ENCODE measurements at places on chromosomes 3 and 15.

DNA sequence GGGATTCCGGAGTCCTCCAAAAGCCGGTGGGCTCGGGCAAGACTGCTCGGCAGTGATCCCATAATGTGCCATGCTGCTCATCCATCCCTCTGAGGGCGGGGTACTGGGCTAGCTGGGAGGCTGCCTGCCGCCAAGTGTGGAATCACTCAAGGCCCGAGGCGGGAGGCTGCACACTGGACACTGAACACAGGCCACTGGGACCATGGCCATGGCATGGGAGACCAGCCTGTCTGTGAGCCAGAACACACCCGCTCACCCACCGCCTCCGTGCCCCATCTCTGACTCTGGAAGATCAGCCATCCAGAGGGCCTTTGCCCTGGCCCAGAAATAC lies 1.4 kb downstream of the C3orf22 start:
- DNase-seq = no peak

GRCh38 chr15:98677345-98678059 lies 29.2 kb downstream of the IGF1R start:
- DNase-seq = no peak

GRCh38 chr15:56948000-56948763 lies 29.7 kb downstream of the TCF12 start:
- DNase-seq = no peak

DNA sequence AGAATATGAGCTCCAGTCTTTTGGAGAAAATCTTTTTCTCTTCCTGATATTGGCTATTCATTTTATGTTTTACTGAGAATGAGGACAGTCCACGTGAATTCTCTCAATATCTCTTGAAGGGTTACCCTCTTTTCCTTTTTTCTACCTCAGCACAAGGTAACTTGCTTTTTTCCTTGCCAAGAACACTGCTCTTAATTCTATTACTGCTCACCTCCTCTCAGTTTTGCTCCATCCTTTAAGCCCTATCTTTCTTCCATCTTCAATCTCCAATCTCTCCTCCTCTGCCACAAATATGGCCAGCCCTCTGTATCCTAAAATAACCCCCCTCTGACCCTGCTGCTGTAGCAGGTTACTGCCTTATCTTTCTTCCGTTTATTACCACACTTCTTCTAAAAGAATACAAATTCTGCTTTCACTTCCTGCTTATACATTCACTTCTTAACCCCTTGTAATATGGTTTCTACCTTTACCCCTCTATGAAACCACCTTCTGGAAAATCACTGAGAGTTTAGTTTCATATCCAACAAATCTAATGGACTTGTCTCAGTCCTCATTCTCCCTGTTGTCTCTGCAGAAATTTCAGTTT lies 89.0 kb downstream of the NFKBIZ start:
- DNase-seq = no peak

DNA sequence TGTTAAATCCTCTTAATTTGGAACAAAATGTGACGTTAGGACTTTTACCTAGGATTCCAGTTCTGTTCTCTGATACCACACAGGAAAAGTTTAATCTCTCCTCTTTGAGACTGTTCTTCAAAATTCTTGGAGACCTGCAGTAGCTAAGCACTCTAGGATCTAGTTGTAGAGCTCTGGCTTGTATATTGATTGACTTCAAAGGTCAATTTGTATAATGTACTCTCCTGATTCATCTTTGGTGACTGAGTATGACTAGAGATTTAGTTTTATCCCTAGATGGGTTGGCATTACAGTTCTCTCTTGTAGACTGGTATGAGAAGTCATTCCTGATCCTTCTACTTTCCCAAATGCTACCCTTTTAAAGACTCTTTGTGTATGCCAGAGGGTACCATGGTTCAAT lies 168.4 kb upstream of the TPRG1 start:
- no peak for DNase-seq

GRCh38 chr3:25830373-25831280 lies 40.7 kb downstream of the OXSM start:
- no peak for DNase-seq

GRCh38 chr15:90563463-90563862 lies 33.7 kb downstream of the CRTC3 start:
- DNase-seq = no peak

GRCh38 chr3:39935261-39935660 lies 125.9 kb downstream of the MYRIP start:
- no peak for DNase-seq

GRCh38 chr15:71691458-71692417 lies 118.6 kb upstream of the NR2E3 start:
- peak; percentile 87 for DNase-seq

- DNase-seq = peak; percentile 77
These were observed 19.6 kb upstream of the HCN4 start for GRCh38 chr15:73388256-73388781.

GRCh38 chr3:158506456-158506855 lies 64.5 kb upstream of the MLF1 start:
- DNase-seq = no peak

DNA sequence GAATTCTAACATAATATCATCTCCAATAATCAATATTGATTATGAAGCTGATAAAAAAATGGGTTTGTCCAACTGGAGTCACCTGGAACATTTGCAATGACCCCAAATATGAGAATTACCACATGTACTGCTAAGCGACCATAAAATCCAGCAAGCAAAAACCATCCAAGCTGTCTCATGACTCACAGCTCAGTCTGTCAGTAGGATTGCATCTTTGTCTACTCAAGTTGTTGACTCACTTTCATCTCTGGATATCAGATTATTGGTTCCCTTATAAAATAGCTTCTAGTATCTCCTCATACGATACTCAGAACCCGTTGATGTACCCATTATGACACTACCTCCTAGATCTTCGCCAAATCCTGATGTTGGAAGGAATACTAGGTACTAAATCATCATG lies 209.8 kb upstream of the ATP11B start:
- no peak for DNase-seq

DNA sequence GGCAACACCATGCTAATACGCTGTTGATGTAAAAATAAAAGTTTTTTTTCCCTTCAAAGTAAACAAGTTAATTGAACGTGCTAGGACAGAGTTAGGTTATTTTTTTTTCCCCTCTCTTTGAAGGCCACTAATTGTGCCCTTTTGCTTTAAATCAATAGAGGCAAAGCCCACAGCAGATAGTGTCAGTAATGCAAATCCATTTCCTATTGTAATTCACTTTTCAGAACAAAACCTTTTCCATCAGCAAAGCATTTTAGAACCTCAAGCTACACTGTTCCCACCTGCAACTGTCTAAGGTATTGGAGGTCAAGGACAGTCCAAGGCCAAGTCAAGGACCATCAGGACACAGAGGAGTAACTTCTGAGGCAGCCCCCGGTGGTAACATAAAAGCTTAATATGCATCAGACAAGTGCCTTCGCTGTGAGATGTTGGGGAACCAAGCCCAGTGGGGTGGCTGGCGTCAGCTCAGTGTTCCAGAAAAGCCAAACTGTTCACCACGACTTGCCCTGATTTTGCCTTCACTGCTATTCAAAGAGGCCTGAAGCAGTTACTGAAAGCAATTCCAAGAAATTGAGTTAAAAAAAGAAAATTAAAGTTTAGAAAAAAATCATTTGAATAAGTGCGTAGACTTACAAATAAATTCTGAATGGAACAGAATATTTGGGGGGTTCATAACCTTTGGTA lies 65.8 kb upstream of the ICE2 start:
- DNase-seq = no peak

GRCh38 chr3:189122526-189123205 lies 49.1 kb upstream of the TPRG1 start:
- DNase-seq = no peak

DNA sequence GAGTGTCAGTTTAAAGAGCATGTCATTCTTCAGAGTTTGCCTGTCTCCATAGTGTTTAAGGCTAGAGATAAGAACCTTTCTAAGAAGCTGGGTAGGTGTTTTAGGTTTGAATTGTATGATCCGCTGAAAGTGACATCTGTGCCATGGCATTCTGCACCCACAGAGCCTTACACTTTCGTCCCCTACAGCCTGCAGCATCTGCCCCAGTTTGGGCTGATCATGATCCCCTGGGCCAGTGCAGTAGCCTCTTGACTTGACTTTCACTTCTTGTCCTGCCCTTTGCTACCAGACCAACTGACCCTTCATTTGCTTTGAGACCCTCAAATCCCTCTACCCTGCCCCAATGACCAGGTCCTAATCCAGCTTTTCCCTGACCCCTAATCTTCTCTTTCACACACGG lies 81.6 kb downstream of the SOX14 start:
- no peak for DNase-seq

DNA sequence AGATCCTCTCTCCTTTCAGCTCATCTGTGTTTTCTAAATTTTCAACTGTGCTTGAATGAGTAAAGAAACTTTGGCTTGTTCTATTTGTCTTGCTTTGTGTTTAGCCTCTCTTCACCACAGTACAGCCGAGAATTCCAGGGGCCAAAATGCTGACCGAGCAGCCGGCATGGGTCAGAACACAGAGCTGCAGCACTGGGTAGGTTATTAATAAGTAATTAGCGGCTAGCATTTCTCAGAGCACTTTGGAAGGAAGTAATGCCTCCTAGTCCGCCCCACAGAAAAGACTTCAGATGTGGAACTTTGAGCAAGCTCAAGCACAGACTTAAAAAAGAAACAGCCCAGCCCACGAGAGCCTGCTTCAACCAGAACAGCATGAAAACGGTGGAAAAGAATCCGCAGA lies 343.9 kb downstream of the ARRDC4 start:
- DNase-seq = no peak

DNA sequence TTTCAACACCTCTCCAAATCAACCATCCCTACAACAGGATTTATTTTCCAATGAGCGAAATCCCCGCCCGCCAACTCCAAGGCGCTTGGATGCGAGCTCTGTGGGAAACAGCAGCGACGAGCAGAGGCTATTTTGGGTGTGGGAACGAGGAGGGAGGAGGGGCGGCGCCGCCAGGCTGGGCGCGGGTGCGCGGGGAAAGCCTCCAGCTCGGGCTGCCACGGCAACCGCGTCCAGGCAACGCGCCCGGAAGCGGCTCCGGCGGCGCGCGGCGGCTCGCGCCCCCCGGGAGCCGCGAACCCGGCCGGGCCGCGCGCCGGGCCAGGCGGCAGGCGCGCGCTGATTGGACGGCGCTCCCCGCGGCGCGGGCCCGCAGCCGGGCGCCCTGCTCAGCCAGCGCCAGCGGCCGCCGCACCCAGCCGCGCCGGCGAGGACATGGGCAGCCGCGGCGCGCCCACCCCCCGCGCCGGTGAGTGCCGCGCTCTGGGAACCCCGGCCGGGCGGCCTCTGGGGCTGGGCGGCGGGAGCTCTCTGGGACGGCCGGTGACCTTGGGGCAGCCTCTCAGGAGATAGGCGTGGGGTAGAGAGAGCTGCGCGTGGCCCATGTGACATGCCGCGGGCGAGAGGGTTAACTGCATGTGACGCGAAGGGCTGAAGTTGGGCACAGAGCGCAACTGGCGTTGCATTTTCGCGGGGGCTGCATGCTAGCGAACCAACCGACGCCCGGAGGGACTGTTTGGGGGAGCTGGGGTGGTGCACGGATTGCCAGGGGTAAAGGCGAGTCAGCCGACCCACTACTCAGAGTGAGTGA lies at the start of gene FAM81A:
TSS of gene FAM81A (plus strand) at position 370 of the 808 bp plus-strand sequence. CDS start 20,441 bp downstream, outside the sequence.
- DNase-seq = peak; percentile 79

DNA sequence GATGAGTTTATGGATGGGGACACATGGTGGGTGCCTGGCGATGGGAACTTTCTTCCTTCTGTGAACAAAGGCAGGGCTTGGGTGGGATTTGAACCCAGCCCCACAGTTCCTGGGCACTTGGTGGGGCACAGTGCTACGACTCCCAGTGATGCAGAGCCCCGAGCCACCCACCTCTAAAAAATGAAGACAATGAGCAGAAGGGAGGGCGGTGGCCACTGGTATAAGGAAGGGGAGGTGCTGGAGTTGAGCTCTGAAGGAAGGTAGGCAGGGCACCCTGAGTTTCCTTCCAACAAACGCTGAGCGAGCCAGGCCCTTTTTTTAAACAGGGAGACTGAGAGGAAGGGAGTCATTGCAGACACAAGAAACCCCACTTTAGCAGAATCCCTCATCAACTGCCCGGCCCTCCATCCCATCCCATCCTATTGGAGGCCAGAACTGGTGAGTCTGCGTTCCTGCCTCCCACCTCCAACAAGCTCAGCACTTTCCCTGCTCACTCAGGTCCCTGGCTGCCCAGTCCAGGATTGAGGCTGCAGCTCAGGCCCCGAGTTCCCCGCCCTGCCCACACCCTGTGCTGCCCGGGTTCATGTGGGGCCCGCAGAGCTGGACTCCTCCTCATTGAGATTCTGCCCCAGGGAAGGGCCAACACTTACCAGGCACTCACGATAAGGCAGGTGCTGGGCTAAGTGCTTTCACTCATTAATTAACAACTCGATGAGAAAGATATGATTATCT lies 57.3 kb downstream of the LINGO1 start:
- no peak for DNase-seq

DNA sequence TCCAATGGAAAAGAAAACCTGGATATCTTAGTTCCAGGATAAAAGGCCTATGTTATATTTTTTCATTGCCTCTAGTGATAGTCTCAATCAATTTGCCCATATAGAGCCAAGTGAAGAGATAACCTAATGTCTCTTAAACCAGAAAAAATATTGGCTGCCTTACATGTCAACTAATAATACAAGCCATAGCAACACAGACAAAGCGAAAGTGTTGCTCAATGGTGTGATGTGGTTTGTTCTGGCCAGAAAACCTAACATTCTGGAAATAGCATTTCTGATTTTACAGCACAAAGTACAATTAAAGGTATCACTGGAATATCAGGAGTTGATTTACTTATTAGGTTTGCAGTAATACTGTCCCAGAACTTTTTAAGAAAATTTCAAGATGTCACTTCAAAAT lies 101.5 kb downstream of the ATP8B4 start:
- no peak for DNase-seq

DNA sequence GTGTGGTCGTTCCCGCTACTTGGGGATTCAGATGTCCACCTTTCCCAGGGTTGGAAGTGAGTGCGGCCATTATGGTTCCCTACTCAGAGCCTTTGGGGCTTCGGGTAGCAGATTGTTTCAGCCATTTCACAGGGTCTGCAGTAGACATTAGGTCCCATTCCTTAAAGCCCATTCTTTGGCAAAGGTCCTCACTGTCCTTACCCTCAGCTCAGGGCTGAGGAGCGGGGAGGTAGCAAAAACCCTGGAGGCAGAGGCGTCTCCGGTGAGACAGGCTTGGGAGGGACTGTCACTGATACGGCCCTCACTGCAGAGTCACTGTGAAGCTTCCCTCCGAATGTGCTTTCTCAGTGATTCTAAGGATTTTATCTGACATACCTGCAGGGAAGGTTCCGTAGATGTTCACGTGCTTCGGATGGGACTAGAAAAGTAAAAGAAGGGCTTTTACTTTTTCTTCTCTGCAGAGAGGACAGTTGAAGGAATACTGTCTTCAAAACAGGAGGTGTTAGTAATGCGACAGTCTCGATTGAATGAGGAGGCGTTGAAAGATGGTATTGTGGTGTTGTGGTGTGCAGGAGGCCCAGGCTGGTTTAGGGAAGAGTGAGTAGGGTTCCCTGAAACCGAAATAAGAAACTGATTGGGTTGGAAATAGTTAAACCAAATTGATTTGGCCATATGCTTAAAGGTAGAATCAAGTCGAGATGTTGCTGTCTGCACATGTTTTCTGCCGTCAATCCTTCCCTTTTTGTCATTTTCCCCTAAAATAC lies 630 bp downstream of the ATP6V1A start:
- DNase-seq = peak; percentile 10

GRCh38 chr3:43958005-43958770 lies 267.4 kb downstream of the ABHD5 start:
- no peak for DNase-seq

GRCh38 chr3:23546181-23546580 lies 259.6 kb upstream of the UBE2E1 start:
- no peak for DNase-seq
